HEK293T (cell line): ENCODE measurements at places on chromosomes 1 and 21.
A peak's percentile ranks its signal among the peaks of the same experiment; 100 is the strongest.

- DNase-seq = no peak
These were observed 6.0 kb downstream of the PLEKHG5 start for GRCh38 chr1:6485168-6486101.

GRCh38 chr1:226658546-226659125 lies 80.4 kb downstream of the ITPKB start:
- DNase-seq = no peak

DNA sequence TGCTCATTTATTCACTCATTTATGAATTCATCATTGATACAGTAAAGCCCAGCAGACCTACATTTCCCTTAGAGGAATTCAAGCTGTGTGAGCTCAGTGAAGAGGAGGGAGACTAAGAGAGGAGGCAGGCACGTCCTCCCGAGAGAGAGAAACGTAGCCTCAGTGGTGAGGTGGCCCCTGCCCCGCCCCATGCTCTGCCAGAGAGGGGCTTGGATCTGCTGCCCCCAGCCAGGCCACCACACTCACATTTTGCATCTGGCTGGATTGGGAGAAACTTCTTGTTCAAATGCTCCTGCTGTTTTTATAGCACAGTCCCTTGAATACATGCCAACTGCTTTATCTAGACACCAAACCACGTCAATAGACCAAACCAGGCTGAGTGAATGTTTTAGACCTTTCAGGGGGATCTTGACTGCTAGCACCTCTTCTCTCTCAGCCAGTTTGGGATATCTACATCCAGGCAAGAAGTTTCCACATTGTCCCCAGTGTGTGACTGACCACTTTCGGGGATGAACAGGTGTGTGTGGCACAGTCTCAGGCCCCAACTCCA lies 67.7 kb upstream of the AJAP1 start:
- no peak for DNase-seq

DNA sequence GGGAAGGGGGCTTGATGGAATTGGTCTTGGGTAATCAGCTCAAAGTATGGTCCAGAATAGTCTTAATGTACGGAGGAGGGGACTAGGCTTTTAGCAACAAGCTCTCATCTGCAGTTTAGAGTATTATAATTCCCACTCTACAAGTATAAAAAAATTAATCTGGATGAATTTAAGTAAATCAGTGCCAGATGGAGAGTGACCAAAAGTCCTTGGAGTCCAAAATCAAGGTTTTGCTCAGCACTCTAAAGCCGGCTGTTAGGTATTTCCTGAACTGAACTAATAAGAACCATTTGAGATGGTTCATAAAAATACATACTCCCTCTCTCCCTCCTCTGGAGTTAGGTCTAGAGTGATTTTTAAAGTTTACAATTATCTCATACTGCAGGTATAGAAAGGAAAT lies 23.7 kb downstream of the GLUL start:
- no peak for DNase-seq

GRCh38 chr1:100037656-100037926 lies 67.8 kb downstream of the SLC35A3 start:
- DNase-seq = peak; percentile 22

GRCh38 chr1:179728271-179728670 lies 14.8 kb upstream of the FAM163A start:
- DNase-seq = no peak

GRCh38 chr1:155205969-155206593 lies 1.6 kb downstream of the THBS3 start:
- no peak for DNase-seq

- DNase-seq = peak; percentile 91
These were observed 39.5 kb upstream of the CASZ1 start for GRCh38 chr1:10835822-10836421.

DNA sequence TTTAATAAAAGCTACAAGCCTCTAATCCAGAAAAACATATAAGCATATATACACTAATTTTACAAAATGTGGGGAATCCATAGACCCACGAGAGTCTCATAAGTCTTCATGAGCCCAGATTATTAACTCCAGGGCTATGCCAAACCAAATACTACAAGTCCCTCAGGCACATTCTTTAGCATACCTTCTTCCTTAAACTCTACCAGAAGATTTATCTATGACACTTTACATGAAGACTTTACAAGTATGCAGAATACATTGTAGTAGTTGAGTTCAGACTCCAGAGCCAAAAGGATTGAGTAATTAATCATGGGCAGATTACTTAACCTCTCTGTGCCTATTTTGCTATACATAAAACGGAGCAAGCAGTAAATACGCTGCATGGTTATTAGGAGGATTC lies 793.7 kb upstream of the ADGRL2 start:
- DNase-seq = no peak

GRCh38 chr1:51714374-51715019 lies 97.6 kb downstream of the OSBPL9 start:
- no peak for DNase-seq

GRCh38 chr21:38661889-38662568 lies 143.7 kb upstream of the ETS2 start:
- no peak for DNase-seq

- no peak for DNase-seq
These were observed 332.0 kb downstream of the OLFM3 start for GRCh38 chr1:101664726-101665125.

DNA sequence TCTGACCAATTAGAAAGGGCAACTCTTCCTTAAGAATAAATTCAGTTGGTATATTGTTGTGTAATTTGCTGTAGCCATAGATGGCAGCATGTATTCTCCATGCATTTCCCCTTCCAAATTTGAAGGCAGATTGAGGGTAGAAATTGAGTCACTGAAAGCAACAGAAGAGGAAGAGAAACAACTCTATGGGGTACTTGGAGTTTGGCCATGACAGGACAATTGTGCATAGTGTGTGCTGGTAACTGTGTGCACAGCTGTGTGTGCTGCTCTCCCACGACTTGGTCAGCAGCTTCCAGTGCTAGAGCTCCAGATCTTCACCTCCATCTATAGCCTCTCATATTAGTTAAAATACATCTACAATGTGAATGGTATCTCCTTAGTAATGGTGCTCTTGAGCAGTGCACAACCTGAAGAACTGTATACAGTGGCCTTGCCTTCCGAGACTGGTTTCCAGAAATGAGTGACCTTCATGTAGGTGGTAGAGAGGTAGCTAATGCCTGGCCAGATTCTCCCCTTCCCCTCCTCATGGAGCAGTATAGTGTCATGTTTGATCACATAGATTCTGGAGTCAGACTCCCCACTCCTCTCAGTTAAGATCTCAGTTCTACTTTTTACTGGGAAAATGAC lies 882 bp upstream of the FCAMR start:
- DNase-seq = no peak
